Hematopoietic multipotent progenitor cell treated with erythropoietin and hydrocortisone succinate and interleukin-3 and kit ligand, for 8 days (in vitro differentiated cells): ENCODE measurements at places on chromosomes 6 and 20.

- DNase-seq = no peak
Measured at GRCh38 chr6:38510205-38510604, 129.5 kb downstream of the BTBD9 start.

GRCh38 chr6:84773133-84773430 lies 8.7 kb upstream of the TBX18 start:
- DNase-seq = no peak

- DNase-seq = no peak
Measured at GRCh38 chr20:23520185-23520584, 29.3 kb downstream of the CST8 start.

DNA sequence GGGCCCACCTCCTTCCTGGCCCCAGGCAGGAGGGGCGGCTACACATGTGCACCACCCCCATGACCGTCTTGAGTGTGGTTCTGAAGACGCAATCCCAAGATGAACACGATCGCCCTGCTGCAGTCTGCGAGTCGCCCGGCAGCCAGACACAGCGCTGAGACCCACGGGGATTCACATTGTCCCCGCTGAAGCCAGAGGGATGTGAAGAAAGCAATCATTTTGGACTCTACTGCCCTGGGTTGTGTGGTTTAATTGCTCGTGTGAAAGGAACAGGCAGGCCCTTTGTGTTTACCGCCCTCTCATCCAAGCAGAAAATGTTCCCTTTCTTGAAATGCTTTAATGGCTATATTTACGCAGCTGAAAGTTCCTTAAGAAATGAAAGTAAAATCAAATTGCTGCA lies 279.5 kb downstream of the TAF4 start:
- no peak for DNase-seq

DNA sequence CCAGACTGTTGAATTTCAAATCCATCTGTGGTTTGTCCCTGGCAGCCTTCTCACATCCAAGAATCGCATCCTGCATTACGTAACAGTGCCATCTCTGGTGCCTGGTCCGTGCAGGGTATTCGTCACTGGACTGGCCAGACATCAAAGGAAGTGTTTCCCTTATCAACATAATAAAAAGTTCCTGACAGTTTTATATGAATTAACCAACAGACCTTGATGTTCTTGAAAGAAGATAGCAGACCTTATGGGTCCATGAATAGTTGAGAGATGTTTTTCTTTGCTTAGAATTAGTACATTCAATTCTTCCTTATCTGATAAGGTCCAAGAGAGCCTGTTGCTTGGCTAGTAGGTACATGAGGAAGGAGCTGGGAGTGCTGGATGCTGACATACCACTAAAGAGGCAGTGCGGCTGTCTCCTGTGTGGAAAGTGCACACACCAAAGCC lies 77.6 kb downstream of the PHACTR2 start:
- DNase-seq = no peak

GRCh38 chr6:156919814-156920369 lies 142.7 kb downstream of the ARID1B start:
- no peak for DNase-seq

DNA sequence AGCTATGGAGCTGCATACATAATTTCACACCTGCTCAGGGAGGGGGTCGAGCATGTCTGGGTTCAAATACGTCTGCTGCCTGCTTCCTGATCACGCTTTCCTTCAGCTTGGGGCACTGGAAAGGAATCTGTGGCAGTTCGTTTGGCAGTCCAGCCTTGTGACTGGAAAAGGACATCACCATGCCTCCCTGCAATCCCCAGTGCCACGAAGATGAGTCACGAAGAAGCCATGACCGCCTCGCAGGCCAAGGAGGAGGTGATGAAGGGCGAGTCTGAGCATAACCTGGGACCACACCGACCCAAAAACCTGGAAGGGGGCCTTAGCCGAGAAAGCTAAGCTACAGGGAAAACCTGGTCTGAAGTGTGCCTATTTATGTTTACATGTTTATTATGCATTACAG lies 13.1 kb downstream of the JAG1 start:
- no peak for DNase-seq

DNA sequence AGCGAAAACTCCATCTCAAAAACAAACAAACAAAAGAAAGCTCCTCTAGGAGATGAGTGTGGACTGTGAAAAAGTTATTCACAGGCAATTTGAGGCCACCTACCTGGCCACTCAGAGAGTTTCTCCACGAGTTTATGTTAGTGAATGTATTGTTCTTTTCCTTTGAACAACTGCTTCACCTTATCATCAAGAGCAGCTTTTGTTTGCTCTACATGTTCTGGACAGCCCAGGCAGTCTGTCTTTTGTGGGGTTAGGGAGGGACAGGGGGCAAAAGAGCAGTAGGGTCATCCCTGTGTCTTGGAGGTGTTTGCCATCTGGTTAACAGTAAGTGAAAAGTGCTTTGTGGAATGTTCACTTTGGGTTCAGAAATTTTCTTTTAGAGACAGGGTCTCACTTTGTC lies 8.0 kb downstream of the CASS4 start:
- DNase-seq = peak; percentile 24

DNA sequence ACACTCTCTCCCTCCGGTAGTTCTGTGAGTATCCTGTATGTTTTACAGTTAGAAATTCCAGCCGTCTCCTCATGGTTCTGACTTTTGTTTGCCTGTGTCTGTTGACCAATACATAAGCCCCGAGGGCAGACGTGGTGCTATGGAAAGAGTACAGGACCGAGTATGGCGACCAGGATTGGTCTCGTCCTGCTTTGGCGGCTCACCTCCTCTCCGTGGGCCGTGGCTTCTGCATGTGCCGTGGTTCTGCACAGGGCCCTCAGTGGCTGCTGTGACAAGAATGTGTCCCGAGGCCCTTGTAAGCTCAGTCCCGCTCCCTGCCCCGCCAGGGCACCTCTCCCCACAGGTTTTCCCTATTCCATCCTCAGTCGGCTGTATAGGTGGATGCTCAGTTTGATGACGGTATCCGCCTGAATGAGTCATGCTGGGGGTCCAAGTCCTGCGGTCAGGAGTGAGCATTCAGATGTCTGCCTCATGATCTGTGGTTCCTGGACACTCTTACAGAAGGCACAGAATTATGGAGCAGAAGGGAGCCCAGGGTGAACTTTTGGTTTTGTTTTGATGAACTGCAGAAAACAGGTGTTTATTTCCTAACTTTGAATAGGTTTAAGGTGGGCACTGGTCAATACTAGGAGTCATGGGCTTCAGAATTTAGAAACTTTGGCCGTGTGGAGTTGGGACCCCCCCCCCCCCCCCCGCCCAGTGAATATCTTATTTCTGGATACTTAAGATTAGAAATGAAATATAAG lies 1.2 kb downstream of the ARFGAP1 start:
- no peak for DNase-seq

DNA sequence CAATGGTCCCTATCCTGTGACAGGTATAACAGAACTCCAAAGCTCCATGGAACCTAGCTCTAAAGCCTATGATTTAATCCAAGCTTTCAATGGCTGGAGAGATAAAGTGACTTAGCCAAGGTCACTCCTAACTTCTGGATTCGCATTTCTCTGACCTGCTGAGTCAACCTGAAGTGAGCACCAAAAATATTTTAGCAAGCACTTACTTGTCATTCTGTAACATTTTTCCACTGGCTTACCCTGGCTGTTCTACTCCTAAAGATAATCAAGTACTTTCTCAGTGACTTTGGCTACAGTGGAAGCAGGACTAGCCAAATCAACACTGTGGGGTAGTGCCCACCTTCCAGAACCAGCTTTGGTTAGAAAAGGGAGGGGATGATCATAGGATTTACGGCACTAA lies 188.3 kb downstream of the OGFRL1 start:
- DNase-seq = no peak

DNA sequence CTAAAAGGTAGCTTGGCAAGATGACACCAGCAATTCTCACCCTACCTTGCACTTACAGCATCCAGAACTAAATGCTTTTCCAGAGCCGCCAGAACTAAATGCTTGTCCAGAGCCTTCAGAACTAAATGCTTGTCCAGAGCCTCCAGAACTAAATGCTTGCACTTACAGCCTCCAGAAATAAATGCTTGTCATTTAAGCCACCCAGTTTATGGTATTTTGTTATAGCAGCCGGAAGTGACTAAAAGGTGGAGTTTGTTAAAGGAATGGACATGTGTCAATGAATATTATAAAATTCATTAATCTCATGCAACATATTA lies 133.5 kb downstream of the GPX5 start:
- no peak for DNase-seq

GRCh38 chr20:39268491-39268951 lies 306.4 kb downstream of the DHX35 start:
- no peak for DNase-seq

DNA sequence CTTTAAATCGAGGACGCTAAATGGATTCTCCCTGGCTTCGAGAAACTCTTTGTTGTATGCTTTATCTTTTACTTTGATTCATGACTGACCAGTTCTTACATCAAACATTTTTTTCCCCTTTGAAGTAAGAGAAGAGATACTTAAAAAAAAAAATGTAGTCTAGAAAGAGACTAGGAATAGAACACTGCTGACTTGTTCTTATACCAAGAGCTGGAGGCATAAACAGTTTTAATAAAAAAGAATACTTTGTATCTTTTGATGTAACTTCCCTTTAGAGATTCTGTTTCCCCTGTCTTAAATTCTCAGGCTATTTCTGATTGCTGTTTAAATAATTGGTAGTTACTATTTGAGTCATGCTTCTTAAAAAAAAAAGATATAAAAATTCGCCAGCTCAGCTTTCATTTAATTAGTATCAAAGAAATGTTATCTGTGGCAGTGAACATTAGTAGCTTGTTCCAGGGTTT lies 4.8 kb downstream of the ASXL1 start:
- no peak for DNase-seq

DNA sequence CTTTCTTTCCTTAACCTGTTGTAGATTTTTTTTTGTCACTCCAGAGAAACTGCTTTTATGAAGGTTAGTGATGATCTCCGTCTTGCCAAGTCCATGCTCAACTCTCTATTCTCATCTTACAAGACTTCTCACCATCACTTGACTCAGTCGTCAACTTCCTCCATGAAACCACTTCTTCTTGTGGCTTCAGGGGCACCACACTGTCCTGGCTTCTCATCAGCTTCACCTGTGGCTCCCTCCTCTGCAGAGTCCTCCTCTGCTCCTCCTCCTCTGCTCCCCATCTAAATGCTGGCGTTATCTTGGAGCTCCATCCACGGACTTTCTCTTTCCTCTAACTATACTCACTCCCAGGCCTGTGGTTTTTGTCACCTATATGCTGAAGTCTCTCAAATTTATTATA lies 187.5 kb downstream of the BACH2 start:
- DNase-seq = no peak

GRCh38 chr6:57262488-57262887 lies 40.4 kb upstream of the RAB23 start:
- no peak for DNase-seq

- DNase-seq = no peak
Measured at GRCh38 chr6:65014006-65014405, 693.0 kb downstream of the EYS start.

- no peak for DNase-seq
Measured at GRCh38 chr6:41626917-41627316, 11.4 kb upstream of the MDFI start.
